Karpas-422 (cell line): ENCODE measurements at places on chromosomes 16 and 17. TPM values are rescaled to one million over a fixed set of nuclear protein-coding genes. Genes with fewer than 3 reads are reported as not detected.
A peak's percentile ranks its signal among the peaks of the same experiment; 100 is the strongest.

DNA sequence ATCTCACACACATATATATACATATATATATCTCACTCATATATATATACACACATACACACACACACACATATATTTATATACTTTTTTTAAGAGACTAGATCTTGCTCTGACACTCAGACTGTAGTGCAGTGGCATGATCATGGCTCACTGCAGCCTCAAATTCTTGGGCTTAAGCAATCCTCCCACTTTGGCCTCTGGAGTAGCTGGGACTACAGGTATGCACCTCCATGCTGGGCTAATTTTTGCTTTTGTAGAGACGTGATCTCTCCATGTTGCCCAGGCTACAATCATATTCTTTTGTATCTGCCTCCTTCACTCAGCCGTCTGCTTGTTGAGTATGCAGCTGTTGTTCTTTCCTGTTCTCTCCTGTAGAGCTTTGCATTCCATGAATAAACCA is 60.6 kb downstream of the HS3ST3B1 start:
- DNase-seq = no peak

MPP3 gene
- not detected in 2 replicates for total RNA-seq

IL21R gene
- total RNA-seq = 1.9 and 2.2 TPM in 2 replicates

MT1M gene
- not detected in 2 replicates for total RNA-seq

GAS7 gene
- 79.9 and 80.1 TPM in 2 replicates for total RNA-seq

DNA sequence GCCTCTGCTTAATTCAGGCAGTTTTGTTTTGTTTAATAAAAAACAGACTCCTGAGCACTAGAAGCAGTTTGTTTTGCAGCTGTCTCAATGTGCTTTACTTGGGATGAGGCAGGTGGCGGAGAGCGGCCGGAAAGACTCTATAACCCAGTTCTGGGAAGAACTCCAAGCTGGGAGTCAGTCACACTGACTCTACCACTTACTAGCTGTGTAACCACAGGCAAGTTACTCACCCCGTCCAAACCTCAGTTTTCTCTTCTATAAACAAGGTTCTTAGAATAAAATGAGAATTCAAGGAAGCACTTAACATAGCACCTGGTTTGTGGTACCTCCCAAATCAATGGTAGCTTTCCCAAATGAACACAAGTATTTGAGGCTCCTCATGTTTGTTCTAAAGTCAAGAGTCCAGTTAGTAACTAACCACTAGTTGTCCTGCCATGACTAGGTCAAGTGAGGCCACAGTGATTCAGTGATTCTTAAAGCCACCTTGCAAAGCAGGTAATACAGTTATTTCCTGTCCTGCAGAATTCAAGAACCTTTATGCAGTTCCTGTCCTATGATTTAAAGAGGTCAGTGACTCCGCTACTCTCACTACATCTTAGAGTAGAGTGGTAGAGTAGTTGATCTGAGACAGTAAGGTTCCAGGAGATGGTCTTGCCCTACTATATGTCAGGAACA is 2.7 kb downstream of the TXNDC17 start:
- no peak for DNase-seq

DNA sequence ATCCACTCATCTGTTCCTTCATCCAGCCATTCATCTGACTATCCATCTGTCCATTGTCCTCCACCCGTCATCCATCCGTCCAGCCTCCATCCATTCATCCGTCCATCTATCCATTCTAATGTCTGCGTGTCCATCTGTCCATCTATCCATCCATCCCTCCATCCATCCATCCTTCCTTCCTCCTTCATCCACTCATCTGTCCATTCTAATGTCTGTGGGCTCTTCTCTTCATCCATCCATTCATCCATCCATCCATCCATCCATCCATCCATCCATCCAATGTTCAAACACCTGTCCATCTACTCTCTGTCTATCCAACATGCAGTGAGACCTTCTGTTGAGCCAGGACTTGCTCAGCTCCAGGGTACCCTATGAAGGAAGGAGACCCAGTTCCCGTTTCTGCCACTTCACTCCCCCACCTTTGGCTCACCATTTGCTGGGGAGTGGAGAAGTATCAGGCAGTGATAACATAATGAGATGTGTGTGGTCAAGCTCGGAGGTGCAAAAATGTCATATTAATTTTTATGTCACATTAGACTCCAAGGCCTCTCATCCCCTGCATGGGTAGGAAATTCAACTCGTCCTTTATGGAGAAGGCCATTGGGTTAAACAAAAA is 36.5 kb upstream of the ADGRG1 start:
- DNase-seq = no peak

RNF222 gene
- not detected in 2 replicates for total RNA-seq

DNA sequence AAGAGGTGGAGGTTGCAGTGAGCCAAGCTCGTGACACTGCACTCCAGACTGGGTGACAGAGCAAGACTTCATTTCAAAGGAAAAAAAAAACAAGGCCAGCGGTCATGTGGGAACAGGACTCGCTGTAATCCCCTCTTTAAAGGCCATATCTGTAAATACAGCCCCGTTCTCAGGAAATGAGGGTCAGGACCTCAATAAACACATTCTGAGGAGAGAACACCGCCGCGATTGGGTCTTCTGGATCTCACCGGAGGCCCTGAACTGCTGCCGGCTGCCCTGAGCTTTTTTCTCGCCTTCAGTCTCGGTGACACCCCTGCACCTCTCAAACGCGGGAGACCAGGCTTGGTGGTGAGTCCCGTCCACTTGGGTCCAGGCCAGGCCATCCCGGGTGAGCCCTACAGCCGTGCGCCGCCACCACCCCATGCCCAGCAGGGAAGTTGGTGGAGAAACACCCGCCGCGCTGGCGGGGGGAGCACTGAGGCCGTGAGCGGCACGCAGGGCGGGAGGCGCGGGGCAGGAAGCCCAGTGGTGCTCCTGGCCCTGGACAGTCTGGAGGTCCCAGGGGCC is 28.4 kb downstream of the SLC25A10 start:
- no peak for DNase-seq

- no peak for DNase-seq
Measured at GRCh38 chr16:50838885-50839284, 97.0 kb downstream of the CYLD start.

C17orf75 gene
- 31.3 and 47.9 TPM in 2 replicates for total RNA-seq

DNA sequence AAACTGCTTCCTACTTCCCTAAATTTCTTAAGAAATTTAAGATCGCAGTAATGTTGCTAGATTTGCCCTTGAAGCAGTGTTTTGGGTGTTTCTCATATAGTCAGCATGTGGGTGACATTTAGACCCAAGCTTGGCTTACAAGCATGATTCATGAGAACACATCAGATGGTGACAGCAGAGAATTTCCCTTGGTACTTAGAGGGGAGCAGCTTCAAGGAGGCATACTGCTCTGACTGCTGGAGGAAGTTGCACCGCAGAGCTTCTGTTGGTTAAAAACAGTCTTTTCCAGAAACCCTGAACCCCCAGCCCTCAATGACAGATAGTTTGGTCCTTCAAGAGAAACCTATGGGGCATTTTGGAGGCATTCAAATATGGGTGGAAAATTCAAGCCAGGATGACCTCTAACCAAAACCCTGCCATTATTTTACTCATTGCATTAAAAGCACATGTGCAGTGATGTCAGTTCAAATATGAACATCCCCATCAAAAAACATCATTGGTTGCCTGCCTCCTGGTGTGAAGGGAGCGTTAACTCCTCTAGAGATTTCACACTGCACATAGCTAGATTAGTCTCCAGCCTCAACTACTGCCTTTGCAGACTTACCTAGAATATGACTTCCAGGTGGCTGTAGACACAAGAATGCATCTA is 201.5 kb upstream of the CACNG5 start:
- DNase-seq = peak; percentile 40

BEAN1 gene
- not detected in 2 replicates for total RNA-seq

- no peak for DNase-seq
Measured at GRCh38 chr17:57186226-57187019, 69.9 kb upstream of the MSI2 start.

GRCh38 chr16:50323335-50324011 is 45.3 kb downstream of the BRD7 start:
- DNase-seq = no peak

DNA sequence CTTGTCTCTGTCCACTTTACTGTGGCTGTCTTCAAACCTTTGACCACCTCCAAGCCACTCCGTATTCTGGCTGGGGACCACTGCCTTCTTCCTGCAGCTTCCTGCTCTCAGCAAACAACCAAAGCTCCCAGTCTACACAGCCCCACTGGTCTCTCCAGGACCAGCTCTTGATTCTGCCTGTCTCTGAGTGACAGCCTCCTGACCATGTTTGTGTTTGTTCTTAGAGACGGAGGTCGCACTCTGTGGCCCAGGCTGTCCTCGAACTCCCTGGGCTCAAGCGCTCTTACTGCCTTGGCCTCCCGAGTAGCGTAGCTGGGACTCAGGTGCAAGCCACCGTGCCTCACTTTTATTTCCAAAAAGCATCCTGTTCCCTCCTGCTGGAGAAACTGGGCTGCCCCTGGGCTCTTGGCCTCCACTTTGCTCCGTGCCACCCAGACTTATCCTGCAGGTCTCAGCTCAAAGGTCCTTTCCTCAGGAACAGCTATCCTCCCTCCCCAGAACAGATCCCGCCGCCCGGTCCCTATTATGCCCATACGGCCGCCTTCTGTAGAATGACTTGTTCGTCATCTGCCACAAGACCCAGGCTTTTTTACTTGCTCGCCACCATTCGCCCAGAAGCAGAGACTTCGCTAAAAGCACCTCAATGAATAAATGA is 9.1 kb downstream of the MNT start:
- DNase-seq = no peak

- no peak for DNase-seq
Measured at GRCh38 chr16:66271074-66272060, 95.1 kb upstream of the CDH5 start.

- no peak for DNase-seq
Measured at GRCh38 chr16:68113059-68113761, 28.0 kb downstream of the NFATC3 start.

DNA sequence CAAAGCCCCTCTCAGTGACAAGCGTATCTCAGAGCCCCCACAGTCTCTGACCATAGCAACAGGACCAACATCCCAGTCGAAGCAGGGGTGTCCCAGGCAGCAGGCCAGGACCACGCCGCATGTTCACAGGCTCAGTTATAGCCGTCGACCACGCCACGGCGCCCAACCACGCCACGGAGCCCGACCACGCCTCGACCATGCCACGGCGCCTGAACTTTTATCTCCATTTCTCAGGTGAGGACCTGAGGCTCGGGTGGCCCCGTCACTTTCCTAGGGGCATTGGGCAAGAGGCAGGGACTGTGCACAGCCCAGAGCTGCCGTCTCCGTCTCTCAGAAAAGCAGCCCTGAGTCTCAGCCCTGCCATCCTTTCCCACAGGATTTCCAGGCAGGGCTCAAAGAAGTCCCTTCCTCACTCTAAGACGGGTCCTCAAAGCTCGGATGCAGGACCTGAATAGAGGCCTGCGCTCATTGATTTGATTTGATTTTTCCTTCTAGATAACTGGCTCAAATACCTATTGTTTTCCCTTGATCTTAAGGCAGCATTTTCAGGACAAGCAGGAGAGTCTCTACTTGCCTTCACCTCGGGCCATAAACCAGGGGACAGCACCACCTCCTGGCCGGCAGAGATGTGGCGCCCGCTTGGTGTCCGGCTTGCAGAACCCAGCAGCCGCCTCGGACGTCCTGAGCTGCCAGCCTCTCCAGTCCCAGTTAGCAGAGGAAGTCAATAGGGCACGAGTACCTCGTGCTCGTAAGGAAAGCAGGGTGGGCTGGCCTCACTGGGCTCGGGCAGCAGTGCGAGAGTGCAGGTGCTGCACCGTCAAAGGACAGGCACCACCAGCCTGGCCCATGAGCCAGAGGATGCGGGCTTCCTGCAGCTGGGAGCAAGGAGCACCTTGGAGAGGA is 38.8 kb downstream of the C16orf95 start:
- peak; percentile 74 for DNase-seq

ROGDI gene
- total RNA-seq = 9.4 and 28.4 TPM in 2 replicates

EXOSC6 gene
- 29.0 and 31.5 TPM in 2 replicates for total RNA-seq

- DNase-seq = no peak
Measured at GRCh38 chr17:50304781-50305404, 30.6 kb downstream of the TMEM92 start.

- DNase-seq = no peak
Measured at GRCh38 chr17:10029129-10029528, 124.1 kb upstream of the RCVRN start.

DNA sequence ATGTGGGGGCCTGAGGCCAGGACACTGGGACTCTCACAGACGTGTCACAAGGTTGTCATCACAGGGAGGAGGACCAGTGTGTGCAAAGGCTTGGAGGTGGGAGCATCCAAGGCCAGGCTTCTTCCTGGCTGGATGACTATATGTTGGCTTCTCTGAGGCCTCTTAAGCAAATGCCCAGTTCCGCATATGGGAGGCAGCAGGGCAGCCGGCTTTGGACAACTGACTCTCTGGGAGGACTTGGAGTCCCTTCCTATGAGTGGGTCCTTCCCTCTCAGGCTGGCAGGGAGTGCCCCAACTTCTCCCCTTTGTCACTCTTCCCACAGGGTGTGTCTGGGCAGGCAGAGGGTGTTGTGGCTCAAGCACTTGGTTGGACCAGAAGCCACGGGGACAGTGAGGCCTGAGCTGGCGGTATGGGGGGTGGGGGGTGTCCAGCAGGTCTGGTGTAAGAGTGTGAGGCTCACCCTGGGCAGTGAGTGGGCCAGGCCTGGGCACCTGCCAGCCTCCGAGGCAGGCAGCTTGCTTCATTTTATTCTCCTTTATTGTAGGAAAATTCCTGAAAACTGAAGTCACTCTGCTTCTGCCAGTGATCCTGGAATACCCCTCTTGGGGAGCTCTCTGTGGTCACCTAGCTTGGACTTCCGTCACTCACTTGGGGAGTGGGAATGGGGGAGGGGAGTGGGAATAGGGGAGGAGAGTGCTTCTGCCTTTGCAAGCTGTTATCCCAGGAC is 14.9 kb downstream of the ADGRG1 start:
- no peak for DNase-seq

DNA sequence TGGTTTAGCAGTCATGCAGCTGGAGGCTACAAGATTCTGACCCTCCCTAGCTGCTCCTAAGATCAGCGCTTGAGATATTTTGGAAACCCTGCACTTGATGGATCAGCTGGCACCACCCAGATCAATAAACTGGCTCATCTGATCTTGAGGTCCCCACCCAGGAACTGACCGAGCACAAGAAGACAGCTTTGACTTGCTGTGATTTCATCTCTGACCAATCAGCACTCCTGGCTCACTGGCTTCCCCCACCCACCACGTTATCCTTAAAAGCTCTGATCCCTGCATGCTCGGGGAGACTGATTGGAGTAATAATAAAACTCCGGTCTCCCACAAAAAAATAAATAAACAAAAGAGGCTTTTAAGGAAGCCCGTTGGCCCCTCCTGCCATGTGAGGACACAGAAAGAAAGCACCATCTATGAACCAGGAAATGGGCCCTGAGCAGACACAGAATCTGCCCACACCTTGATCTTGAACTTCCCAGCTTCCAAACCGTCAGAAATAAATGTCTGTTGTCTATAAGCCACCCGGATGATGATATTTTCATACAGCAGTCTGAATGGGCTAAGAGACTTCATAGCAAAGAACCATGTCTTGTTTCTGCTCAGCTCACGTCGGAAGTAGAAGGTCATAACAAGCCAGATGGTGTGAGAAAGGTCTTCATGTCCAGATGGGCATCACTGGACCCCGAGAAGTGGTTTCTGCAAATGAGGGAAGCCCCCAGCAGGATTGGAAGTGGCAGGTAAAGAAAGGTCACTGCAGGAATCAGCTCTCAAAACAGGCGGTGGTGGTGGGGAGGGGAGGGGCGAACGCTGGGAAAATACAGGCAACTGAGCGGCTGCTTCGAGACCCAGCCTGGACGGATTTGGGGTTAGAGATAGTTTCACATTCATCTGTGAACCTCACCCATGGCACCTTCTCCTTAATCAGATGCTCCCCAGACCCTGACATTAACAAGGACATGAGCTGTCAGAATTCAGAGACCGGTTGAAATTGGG is 19.8 kb upstream of the RPH3AL start:
- DNase-seq = no peak

- peak; percentile 85 for DNase-seq
Measured at GRCh38 chr17:32659419-32659842, 172.6 kb downstream of the CDK5R1 start.

UMOD gene
- not detected in 2 replicates for total RNA-seq
